Stimulated activated CD4-positive, alpha-beta T cell treated with anti-CD3 and anti-CD28 coated beads, Interleukin-15, amount 100 ng/mL, for 1 hour (primary cell): ENCODE measurements at places on chromosomes 4 and X.

- no peak for DNase-seq
Observed at GRCh38 chr4:98446499-98447375, 185.6 kb downstream of the RAP1GDS1 start.

- DNase-seq = no peak
Observed at GRCh38 chr4:136865526-136865925, 666.8 kb downstream of the PCDH18 start.

DNA sequence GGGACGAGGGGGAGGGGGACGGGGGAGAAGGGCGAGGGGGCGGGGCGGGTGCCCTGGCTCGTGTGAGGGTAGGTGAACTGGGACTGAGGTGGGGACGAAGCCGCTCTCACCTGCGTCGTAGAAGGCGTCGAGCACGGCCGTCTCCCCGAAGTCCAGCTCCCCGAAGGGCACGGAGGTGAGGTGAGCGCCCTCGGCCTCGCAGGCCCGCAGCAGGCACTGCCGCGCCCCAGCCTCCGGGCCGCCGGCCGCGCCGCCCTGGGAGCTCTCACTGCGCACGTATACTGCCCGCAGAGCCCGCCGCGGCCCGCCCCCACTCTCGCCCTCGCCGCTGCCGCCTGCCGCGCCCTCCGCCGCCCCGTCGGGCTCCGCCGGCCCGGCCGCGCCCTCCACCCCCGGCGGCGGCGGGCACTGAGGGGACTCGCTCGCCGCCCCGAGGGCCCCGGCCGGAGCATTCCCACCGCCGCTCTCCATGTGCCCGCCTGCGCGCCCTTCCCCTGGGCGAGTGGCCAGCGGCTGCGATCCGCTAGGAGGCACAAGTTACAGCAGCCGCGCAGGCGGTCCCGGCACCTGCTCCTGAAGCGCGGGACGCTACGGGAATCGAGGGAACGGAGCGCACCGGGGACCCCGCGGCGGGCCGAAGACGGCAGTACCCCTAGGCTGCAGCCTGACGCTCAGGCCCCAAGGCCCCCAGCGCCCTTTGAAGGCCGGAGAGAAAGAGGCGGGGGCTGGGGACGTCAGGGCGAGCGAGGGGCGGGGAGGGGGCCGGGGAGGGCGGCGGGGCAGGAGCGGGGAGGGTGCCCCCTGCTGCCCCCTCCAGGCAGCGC lies at the start of gene MAP3K15:
MAP3K15 (minus strand) TSS at position 718 of the 824 bp plus-strand sequence; CDS start at position 471, 247 bp downstream.
- DNase-seq = no peak

DNA sequence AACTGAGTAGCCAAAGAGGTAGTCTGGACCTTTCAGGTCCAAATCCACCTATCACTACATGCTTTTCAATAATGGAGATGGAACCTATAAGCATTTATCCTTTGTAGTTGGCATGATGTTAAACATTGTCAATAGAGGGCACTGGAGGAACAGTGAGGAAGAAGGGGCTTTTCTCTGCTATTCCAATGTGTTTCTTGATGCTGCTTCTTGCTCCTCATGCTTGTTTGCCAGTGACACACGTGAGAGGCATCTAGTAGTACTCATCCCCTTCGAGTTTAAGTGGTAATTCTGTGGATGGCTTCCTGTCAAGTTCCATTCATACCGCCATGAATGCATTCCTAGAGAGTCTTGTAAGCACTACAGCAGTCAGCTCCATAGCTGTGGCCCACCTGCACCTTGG lies 84.0 kb downstream of the NAA11 start:
- no peak for DNase-seq

GRCh38 chr4:48639807-48640206 lies 140.3 kb downstream of the FRYL start:
- no peak for DNase-seq

DNA sequence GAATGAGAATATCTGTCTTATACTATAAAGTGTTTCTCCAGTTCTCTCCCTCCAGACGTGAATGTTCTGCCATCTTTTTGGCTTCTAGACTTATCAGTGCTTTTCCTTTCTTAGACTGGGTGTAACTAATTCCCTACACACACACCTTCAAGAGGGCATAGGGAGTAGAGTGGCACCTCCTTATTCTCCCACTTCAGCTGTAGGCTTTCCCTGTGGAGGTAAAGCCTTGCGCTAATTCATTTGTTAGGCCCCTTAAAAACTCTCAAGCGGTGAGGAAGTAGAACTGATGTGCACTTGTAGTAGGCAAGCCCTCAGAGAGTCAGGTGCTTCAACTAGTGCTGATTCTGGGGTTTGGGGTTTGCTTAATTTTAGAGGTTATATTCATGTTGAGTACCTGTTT lies 10.0 kb downstream of the KLHL2 start:
- DNase-seq = no peak
